Activated T-helper 2 cell treated with anti-CD3 and anti-CD28 coated beads, Interferon-gamma antibody, Interleukin-2, Interleukin-4, amounts not matched to agents 10 μg/mL and 5 μg/mL and 100 μg/mL, durations not matched to agents 14 hours and 24 hours and 36 hours (primary cell): ENCODE measurements at places on chromosomes 2 and 18.

- no peak overlapping the region for H3K4me3 ChIP-seq
- no peak overlapping the region for H3K27ac ChIP-seq
- no peaks in the 10 kb centered on the region for H3K4me1 ChIP-seq
- DNase-seq = no peak
- no peaks in the 10 kb centered on the region for H3K36me3 ChIP-seq
These were observed 199.8 kb upstream of the CCDC150 start for GRCh38 chr2:196439760-196440159.

DNA sequence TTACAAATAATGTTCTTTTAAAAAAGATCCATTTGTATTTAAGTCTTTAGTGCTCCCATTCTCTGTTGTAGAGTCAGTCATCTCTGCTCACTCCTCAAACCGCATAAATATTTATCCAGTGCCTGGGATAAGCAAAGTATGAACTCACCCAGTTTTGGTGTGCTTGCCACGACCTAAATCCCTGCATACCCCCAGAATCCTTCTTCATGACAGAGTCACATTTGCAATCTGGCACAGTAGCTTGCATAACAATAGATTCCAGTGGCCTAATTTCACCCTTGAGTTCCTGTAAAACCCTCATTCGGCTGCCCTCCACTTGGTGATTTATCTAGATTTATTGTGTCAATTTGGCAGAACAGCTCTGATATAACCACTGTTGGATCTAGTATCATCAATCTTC is 92.9 kb downstream of the DTNA start:
- H3K36me3 ChIP-seq = no peaks in the 10 kb centered on the region
- no peak overlapping the region for H3K27ac ChIP-seq
- H3K27me3 ChIP-seq = peaks cover 7% of the 10 kb centered on the region
- no peak overlapping the region for H3K4me3 ChIP-seq
- H3K4me1 ChIP-seq = peaks cover 4% of the 10 kb centered on the region

DNA sequence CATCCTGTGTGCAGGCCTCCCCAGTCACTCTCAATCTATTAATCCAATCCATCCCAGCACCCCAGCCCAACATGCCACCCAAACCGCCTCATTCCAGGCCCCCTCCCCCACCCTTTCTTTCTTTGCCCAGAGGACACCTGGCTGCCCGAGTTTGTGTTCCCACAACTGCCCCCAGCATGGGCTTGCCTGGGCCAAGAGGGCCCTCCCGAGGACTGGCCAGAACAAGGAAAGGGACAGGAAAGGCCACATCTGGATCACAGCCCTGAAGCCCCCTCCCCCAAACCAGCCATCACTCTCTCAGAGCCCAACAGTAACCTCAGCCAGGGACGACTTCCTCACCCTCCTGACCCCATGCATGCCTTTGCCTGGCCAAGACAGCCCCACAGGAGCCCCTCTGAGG is 1.2 kb downstream of the TNS1 start:
- peaks cover 4% of the 10 kb centered on the region for H3K4me1 ChIP-seq
- H3K4me3 ChIP-seq = no peak overlapping the region
- H3K27ac ChIP-seq = no peak overlapping the region
- H3K36me3 ChIP-seq = no peaks in the 10 kb centered on the region
- H3K27me3 ChIP-seq = peaks cover 5% of the 10 kb centered on the region

GRCh38 chr2:232888839-232889529 is 18.9 kb downstream of the SNORC start:
- H3K4me1 ChIP-seq = peaks cover 5% of the 10 kb centered on the region
- no peak overlapping the region for H3K4me3 ChIP-seq
- DNase-seq = no peak
- no peak overlapping the region for H3K27ac ChIP-seq
- H3K27me3 ChIP-seq = no peaks in the 10 kb centered on the region
- no peaks in the 10 kb centered on the region for H3K36me3 ChIP-seq

DNA sequence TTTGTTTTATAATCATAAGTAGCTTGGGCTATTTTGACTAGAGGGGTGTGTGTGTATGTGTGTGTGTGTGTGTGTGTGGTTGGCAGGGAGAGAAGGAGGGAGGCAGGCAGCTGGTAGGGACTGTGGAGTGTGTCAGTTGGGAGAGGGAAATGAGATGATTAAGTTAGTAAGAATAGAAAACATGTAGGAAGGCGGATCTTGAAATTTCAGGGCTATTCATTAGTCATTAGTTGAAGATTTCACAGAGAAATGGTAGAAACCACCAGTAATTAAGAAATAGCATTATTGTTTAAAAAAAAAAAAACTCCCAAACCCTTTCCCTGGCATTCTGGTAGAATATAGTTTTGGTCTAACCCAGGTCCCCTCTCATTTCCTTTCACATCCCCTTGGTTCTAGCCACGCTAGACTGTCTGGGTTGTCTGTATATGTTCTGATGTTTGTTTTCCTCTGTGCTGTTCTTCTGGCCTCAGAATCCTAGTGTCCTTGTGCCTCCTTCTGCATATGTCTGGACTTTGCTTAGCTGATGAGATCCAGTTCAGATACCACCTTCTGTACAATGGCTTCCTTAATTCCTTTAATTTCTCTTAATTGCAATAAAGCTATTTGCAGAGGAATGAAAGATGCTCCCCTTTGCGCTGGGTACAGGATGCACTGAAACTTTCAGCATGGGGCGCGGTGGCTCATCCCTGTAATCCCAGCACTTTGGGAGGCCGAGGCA is 161.6 kb downstream of the NEDD4L start:
- no peaks in the 10 kb centered on the region for H3K36me3 ChIP-seq
- H3K4me3 ChIP-seq = no peak overlapping the region

GRCh38 chr2:29837925-29838324 is 83.5 kb downstream of the ALK start:
- H3K4me1 ChIP-seq = no peaks in the 10 kb centered on the region
- H3K27me3 ChIP-seq = no peaks in the 10 kb centered on the region
- H3K4me3 ChIP-seq = no peak overlapping the region
- H3K27ac ChIP-seq = no peak overlapping the region
- H3K36me3 ChIP-seq = no peaks in the 10 kb centered on the region

GRCh38 chr2:181051861-181052522 is 71.6 kb downstream of the UBE2E3 start:
- H3K36me3 ChIP-seq = no peaks in the 10 kb centered on the region
- H3K27me3 ChIP-seq = no peaks in the 10 kb centered on the region
- no peak overlapping the region for H3K27ac ChIP-seq
- no peak for DNase-seq
- peaks cover 20% of the 10 kb centered on the region for H3K4me1 ChIP-seq
- H3K4me3 ChIP-seq = no peak overlapping the region

- no peaks in the 10 kb centered on the region for H3K4me1 ChIP-seq
- H3K4me3 ChIP-seq = no peak overlapping the region
- peaks cover 1% of the 10 kb centered on the region for H3K27me3 ChIP-seq
- no peaks in the 10 kb centered on the region for H3K36me3 ChIP-seq
- no peak for DNase-seq
- H3K27ac ChIP-seq = no peak overlapping the region
These were observed 46.7 kb upstream of the ITGA6 start for GRCh38 chr2:172380436-172381274.

GRCh38 chr2:73103018-73103542 is 9.7 kb downstream of the RAB11FIP5 start:
- no peak overlapping the region for H3K4me3 ChIP-seq
- no peaks in the 10 kb centered on the region for H3K27me3 ChIP-seq
- H3K4me1 ChIP-seq = peaks cover 21% of the 10 kb centered on the region
- DNase-seq = no peak

DNA sequence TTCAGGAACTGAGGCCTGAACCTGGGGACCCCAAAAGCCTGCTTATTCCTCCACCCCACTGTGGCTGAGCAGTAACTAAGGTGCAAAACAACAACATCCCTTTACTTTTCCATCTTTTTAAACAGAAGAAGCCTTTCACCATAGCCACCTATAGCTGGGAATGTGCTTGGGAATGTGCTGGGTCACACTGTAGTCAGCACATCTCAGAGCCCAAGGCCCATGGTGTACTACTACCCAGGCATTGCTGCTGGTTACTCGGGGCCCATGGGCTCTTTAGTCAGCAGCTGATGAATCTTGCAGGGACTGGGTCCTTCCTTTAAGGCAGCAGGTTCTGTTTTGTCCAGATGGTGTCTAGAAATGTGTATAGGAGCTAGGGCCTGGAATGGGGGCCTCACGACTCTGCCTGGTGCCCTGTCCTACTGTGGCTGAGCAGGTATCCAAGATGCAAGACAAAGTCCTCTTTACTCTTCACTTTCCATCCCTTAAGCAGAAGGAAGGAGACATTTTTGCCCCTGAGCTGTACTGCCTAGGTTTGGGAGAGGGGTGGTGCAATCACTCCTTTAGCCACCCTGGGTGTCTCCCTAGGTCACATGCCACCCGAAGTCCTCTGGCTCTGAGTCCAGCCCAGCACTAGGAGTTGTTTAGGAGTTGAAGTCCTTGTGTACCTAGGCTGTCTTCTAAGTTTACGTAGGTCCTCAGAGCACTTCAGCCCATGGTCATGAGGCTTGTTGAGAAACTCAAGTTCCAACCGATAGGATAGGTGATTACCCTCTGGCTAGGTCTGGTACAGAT is 70.1 kb downstream of the OXER1 start:
- H3K4me3 ChIP-seq = no peak overlapping the region
- H3K27me3 ChIP-seq = no peaks in the 10 kb centered on the region
- H3K27ac ChIP-seq = no peak overlapping the region
- DNase-seq = no peak
- H3K4me1 ChIP-seq = peaks cover 14% of the 10 kb centered on the region

- H3K4me3 ChIP-seq = no peak overlapping the region
- H3K27ac ChIP-seq = no peak overlapping the region
- peaks cover 20% of the 10 kb centered on the region for H3K4me1 ChIP-seq
- peaks cover 26% of the 10 kb centered on the region for H3K36me3 ChIP-seq
These were observed 26.4 kb downstream of the WDFY1 start for GRCh38 chr2:223918671-223919134.

GRCh38 chr2:107622741-107623310 is 203.9 kb upstream of the RGPD4 start:
- no peaks in the 10 kb centered on the region for H3K36me3 ChIP-seq
- DNase-seq = no peak
- no peak overlapping the region for H3K27ac ChIP-seq
- H3K4me3 ChIP-seq = no peak overlapping the region

DNA sequence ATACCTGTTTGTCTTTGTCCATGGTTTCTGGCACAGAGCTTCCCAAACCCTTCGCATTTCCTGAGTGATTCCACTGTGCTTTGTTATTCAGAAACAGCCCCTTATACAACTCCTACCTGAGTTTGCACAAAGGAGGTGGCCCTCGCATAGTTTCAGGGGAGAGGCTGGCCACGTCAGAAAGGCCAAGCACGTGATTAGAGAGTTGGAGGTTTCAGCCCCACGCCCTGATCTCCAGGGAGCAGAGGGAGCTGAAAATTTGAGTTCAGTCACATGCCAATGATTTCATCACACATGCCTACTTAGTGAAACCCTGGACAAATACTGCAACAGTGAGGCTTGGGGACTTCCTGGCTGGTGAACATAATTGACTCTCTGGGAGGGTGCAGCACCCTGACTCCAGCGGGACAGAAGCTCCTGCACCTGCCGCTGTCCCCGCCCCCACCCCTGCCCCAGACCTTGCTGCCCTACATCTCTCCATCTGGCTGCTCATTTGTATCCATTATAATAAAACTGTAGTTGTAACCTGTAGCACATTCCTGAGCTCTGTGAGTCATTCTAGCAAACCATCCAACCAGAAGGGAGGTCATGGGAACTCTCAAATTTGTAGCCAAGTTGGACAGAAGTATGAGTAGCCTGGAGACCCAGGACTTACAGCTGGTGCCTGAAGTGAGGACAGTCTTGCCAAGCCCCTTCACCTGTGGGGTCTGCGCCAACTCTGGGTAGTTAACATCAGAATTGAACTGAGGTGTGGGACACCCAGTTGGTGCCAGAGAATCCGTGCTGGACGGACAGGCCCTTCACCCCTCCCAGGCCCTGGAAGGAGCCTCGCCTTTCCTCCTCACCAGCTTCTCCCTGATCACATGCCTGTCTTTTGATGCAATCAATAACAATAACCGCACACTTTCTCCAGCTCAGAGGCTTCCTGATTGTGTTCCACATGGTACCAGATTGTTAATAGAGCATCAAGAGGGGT is 224.3 kb downstream of the ANAPC1 start:
- DNase-seq = no peak
- no peak overlapping the region for H3K27ac ChIP-seq
- no peak overlapping the region for H3K4me3 ChIP-seq
- H3K27me3 ChIP-seq = peaks cover 55% of the 10 kb centered on the region

- H3K27me3 ChIP-seq = no peaks in the 10 kb centered on the region
- peaks cover 25% of the 10 kb centered on the region for H3K4me1 ChIP-seq
- no peak for DNase-seq
- no peak overlapping the region for H3K27ac ChIP-seq
- H3K36me3 ChIP-seq = peaks cover 20% of the 10 kb centered on the region
These were observed 161.8 kb downstream of the HDAC4 start for GRCh38 chr2:239238839-239239606.

- no peak overlapping the region for H3K27ac ChIP-seq
- H3K4me3 ChIP-seq = no peak overlapping the region
- no peak for DNase-seq
- H3K36me3 ChIP-seq = peaks cover 41% of the 10 kb centered on the region
These were observed 40.0 kb upstream of the MCM6 start for GRCh38 chr2:135916207-135916606.
